NCI-H1930 (cell line): ENCODE measurements at places on chromosomes 2 and 18.
A peak's percentile ranks its signal among the peaks of the same experiment; 100 is the strongest.

- no peak for DNase-seq
Observed at GRCh38 chr18:22277758-22278157, 108.4 kb downstream of the GATA6 start.

GRCh38 chr18:44946529-44947113, 265.9 kb downstream of the SETBP1 start:
- peak; percentile 48 for DNase-seq

DNA sequence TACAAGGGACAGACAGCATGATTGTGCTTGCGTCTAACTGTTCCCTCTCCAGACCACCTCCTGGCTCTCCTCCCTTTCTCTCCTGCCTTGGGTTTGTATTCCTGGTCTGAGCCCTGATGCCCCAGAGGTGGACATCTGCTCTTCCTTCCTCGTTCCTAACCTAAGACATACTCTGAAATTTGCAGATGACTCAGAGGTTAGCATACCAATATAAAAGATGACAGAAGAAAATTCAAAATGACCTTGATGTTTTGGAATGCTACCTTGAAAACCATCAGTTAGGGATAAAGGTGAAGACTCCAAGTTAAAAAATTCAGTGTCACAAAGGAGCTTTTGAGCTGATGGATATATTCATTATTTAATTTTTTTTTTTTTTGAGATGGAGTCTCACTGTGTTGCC, 12.9 kb downstream of the SMYD1 start:
- no peak for DNase-seq

- DNase-seq: no peak
Observed at GRCh38 chr2:158967731-158968395, 577 bp upstream of the TANC1 start.

DNA sequence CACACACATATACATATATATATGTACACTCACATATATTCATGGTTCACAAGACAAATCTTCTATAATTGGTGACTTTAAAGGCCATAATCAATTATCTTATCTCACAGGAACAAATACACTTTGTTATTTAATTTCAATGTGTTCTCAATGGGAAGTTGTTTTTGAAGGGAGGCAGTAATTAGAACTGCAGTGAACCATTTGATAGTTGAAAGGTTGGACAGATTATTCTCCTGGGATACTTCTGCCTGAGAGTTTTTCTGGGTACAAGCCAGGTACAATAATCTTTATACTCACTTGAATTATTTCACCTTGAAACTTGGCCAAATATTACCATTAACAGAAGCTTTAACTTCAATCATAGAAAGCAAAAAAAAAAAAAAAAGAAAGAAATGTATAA, 546.6 kb upstream of the LRRTM4 start:
- peak; percentile 63 for DNase-seq

DNA sequence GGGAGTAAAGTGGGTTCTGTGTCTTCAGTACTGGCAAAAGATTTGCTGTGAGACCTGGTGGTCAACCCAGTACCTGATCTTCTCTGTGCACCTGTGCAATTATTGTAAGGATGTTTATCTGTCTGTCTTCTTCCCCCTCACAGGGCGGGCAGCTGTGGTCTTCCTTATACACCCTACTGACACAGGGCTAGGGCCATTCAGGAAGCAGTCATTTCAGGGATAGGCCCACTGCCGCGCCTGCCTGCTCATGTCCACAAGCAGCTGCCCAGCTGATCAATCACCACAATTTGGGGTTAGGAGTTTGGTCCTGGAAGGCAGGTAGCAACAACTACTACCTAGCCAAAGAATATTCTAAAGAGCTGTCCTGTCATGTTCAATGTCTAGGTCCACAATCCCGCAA, 1.2 kb upstream of the CNNM4 start:
- DNase-seq: no peak

GRCh38 chr18:79949697-79950487, 1.6 kb downstream of the SLC66A2 start:
- no peak for DNase-seq

DNA sequence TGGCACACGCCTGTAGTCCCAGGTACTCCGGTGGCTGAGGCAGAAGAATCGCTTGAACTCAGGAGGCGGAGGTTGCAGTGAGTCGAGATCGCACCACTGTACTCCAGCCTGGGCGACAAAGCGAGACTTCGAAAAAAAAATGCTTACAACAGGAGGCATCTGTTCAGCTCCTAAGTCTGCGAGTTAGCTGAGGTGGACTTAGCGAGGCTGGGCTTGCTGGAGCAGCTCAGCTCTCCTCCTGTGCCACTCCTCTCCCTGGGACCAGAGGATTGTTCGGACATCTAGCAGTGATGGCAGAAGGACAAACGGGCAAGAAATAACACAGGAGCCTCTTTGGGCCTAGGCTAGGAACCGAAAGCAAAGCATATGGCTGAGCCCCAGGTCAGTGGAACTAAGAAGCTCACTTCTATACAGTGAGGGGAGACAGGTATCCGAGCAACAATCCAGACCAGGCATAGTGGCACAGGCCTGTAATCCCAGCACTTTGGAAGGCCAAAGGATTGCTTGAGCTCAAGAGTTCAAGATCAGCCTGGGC, 260.1 kb downstream of the GLI2 start:
- no peak for DNase-seq

GRCh38 chr2:148221166-148221565, 200.3 kb downstream of the MBD5 start:
- DNase-seq: no peak

- no peak for DNase-seq
Observed at GRCh38 chr18:13608791-13609532, 117.4 kb downstream of the FAM210A start.

- no peak for DNase-seq
Observed at GRCh38 chr2:108905906-108906305, 83.1 kb downstream of the EDAR start.

DNA sequence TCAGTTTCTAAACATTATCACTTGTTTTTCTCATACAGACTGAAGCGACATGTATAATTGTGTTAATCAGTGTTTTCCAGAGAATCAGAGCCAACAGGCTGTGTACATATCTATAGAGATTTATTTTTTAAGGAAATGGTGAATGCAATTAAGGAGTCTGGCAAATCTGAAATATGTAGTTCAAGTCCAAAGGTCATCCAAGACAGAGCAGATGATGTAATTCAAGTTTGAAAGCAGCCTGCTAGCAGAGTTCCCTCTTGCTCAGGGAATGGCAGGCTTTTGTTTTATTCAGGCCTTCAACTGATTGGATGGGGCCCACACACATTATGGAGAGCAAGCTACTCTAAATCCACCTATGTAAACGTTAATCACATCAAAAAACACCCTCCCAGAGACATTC, 282.6 kb downstream of the CBLN2 start:
- DNase-seq: no peak

DNA sequence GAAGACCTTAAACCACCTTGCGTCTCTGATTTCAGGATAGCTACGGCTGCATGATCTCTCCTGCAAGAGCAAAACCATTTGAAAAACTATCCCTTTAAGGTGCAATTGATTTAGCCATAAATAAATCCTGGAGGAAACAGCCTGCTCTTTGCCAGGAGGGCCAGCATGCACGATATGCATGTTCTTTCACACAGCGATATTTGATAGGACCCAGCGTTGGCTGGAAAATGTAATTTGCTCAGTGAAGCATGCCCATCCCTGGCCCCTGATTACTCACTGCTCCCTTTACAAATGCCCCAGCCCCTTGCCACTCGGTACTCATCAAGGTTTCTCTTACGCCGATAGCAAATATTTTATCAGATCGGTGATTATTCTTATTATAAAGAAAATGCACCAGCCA, 315.4 kb downstream of the CDH2 start:
- peak; percentile 97 for DNase-seq

GRCh38 chr2:158128168-158128973, 26.7 kb downstream of the UPP2 start:
- DNase-seq: no peak

DNA sequence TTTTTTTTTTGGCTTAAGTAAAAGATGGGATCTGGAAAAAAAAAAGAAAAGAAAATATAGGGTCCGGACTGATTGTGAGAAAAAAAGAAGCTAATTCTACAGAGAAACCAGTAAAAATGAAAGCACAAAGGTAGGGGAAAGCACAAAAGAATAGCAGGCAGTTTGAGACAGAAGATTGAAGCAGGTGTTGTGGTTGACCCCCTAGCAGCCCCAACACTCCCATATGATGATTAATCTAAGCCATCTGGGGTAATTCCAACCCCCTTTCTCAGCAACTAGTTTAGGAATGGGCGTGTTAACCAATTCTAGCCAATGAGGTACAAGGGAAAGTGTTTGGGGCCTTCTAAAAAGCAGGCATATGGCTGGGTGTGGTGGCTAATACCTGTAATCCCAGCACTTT, 77.0 kb downstream of the MBD2 start:
- DNase-seq: no peak

- DNase-seq: no peak
Observed at GRCh38 chr2:43144263-43144662, 82.1 kb downstream of the ZFP36L2 start.

- no peak for DNase-seq
Observed at GRCh38 chr2:239287461-239287860, 113.4 kb downstream of the HDAC4 start.

- no peak for DNase-seq
Observed at GRCh38 chr2:11140492-11140891, 14.8 kb upstream of the SLC66A3 start.

- no peak for DNase-seq
Observed at GRCh38 chr2:72797740-72798139, 28.1 kb downstream of the EXOC6B start.

DNA sequence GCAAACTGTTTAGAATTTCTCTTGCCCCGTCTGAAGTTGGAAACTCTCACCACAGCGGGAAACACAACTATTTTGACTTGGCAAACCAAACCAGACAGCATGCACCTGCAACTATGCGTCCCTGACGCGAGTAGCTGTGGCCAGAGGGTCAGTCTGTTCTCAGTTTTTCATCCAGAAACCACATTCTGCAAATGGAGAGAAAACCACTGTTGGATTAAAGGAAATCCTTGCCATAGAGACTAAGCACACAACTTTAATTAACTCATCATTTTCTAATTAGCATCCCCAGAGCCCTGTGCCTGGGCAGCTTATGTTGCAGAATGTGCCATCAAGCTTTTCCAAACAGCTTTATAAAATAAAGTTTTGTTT, 415.7 kb upstream of the TCF4 start:
- no peak for DNase-seq

- DNase-seq: no peak
Observed at GRCh38 chr2:232876978-232877441, 6.9 kb downstream of the SNORC start.

DNA sequence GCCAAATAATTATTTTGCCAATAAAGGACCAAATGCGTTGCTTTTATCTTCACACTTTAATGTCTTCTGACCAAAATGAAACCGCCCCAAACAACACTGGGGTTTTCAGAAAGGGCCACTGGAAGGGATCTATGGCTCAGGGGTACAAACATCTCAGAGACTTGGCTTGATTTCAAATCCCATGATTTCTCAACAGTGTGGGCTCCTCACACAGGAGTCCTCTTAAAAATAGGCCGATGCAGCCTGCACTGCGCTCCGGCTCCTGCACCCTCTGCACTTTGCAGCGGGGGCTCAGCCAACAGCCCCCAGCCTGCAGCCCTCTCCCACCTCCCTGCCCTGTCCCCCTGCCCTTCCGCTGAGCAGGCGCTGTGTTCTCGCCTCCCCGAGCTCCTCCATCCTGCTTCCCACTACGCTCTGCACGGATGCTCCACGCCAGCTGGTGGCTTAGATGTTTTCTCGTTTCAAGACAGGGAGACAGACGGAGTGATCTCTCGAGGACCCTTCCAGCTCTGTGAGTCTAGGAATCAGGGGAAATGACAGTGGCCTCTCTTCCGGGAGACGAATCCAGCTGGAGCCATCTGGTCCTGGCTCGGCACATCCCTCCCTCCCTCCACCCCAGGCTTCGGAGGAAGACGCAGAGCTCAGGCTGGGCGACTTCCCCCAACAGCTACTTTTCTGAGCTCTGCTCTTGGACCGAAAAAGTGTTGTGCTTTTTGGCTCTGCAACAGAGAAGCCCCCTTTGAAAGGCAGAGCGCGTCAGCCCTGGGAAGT, 71.4 kb downstream of the KCNF1 start:
- DNase-seq: no peak
